Stimulated activated CD8-positive, alpha-beta memory T cell treated with anti-CD3 and anti-CD28 coated beads, Interleukin-4, amount 100 ng/mL, for 4 hours (primary cell): ENCODE measurements at places on chromosomes 11 and 22.

- no peak for DNase-seq
Measured at GRCh38 chr22:39529487-39529851, 3.1 kb downstream of the RPS19BP1 start.

DNA sequence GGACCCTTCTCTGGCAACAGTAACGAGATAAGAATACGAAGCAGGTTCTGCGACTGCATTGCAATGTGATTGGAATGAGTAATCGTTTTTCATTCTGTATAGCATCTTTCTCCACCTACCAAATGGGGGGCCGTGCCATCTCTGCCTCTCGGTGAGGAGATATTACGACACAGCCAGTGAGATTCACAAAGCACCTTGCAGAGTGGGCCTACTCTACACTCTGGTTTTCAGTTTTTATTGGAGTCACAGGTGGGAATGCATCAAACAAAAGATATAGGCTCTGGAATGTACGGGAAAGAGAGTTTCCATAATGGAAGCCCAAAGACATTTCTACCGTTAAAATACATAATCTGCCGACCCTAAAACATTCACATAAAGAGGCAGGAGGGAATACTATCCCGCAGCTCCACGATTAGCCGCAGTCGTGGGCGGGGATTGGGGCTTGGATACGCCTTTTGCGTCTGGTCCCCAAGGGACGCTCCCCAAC lies 423 bp upstream of the RTN3 start:
- no peak for DNase-seq

DNA sequence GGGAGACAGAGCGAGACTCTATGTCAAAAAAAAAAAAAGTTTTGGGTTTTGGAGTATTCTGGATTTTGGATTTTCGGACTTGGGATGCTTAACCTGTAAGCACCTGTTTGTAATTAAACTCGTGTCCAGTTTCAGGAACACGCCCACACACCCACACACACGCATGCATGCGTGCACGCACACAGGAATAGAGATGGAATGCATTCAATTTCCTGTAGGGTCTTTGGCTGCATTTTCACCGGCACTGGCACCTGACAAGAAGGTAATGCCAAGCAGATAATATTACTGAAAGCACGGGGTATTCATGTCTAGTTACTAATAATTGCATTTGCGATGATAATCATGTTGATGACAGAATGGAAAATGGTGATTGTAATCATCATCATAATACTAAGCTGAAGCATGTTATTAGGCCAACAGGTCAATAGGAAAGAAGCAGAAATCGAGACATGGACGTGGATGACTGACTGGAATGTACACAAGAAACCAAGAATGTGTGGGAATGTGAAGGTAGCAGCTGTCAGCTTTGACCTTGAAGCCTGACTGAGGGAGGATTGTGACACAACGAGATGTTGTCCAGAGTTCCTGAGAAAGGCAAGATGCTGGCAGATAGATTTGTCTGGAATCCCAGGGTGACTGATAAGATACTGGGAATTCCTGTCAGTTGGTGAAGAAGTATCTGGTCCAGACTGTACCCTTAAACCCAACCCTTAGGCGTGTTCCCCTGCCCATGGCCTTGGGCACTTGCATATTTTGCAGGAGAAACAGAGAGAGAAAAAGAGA lies 108.6 kb downstream of the SYN3 start:
- no peak for DNase-seq

- DNase-seq: no peak
Measured at GRCh38 chr11:90355200-90355599, 132.4 kb upstream of the CHORDC1 start.

GRCh38 chr22:47203554-47203991 lies 441.1 kb downstream of the TBC1D22A start:
- DNase-seq: no peak

DNA sequence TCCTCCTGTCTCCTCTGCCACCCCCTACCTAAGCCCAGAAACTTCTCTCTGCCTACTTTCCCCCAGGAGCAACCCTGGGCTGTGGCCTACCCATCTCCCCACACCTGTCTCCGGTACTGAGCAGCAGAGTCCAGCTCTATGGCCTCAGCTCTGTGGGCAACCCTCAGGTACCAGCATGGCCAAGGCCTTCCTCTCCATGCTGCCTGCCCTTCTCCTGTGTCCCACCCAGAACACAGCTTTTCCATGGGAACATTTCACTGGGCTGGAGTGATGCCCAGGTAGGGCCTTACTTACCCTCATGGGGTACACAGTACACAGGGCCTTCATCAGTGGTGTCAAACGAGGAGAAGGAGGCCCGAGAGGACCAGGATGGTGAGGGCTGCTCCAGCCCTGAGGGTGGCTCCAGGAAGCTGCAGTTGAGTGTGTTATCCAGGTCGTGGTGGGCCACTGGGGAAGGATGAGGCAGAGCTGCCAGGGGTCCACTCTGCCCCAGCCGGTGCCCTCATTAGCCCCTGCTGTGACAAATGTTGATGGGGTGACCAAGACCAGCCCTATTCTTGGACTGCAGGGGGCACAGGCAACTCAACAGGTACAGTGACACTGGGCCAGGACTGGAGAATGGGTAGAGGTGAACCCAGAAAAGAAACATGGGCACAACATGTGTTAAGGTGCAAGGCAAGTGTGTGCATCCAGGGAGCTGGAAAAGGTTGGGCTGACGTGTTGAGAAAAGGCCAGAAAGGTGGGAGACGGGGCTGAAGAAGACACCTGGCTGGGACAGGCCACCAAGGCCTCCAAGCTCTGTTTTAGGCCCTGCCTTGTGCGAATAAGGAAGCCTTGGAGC lies 10.3 kb downstream of the SCARF2 start:
- no peak for DNase-seq

- no peak for DNase-seq
Measured at GRCh38 chr11:11044137-11044855, 186.4 kb upstream of the ZBED5 start.

DNA sequence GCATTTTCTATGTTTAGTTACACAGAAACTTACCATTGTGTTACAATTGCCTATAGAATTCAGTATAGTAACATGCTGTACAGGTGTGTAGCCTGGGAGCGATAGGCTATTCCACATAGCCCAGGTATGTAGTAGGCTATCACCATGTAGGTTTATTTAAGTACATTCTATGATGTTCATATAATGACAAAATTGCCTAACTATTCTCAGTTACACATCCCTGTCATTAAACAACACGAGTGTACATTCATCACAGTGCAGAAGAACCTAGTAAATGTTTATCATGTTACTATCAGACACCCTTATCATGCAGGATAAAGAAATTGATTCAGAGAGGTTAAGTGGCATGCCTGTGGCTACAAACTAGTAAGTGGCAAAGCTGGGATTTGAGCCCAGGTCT lies 28.4 kb upstream of the BMAL1 start:
- DNase-seq: no peak

GRCh38 chr11:44949160-44950030 lies 1.3 kb downstream of the TP53I11 start:
- DNase-seq: no peak
